Activated CD4-positive, alpha-beta T cell treated with anti-CD3 and anti-CD28 coated beads, Interleukin-2, amount 50 U/mL, for 24 hours (primary cell): ENCODE measurements at places on chromosomes 3 and 15.

- no peak for DNase-seq
Observed at GRCh38 chr3:45957586-45957985, 14.3 kb downstream of the CXCR6 start.

- DNase-seq: no peak
Observed at GRCh38 chr3:117398141-117398899, 688.7 kb downstream of the TUSC7 start.

GRCh38 chr15:31480356-31481025 lies 153.9 kb downstream of the KLF13 start:
- DNase-seq: no peak

DNA sequence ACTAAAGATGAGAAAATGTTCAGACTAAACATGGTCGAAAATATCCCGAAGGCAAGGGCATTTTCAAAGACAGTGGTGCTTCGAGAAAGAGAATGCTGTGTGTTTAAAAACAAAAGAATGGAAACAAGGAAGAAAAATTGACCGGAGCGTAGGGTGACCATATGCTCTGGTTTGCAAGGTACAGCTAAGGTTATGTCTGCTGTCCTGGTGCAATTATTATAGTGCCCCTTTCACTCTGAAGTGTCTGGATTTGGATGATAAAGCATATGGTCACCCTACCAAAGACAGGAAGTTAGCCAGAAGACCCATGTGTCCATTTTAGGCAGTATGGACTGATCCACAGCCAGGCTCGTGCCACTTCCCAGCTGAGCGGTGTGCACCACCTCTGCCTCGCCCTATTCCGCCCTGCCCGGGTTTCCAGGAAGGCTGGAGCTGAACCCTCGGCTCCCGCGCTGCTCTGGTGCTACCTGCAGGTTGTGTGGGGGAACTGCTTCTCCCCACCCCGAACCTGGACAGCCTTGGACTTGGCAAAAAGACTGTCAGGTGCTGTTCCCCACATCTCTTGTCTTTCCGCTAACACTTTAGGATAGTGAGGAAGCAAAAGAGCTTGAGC lies 25.2 kb downstream of the GOLGA6D start:
- no peak for DNase-seq

DNA sequence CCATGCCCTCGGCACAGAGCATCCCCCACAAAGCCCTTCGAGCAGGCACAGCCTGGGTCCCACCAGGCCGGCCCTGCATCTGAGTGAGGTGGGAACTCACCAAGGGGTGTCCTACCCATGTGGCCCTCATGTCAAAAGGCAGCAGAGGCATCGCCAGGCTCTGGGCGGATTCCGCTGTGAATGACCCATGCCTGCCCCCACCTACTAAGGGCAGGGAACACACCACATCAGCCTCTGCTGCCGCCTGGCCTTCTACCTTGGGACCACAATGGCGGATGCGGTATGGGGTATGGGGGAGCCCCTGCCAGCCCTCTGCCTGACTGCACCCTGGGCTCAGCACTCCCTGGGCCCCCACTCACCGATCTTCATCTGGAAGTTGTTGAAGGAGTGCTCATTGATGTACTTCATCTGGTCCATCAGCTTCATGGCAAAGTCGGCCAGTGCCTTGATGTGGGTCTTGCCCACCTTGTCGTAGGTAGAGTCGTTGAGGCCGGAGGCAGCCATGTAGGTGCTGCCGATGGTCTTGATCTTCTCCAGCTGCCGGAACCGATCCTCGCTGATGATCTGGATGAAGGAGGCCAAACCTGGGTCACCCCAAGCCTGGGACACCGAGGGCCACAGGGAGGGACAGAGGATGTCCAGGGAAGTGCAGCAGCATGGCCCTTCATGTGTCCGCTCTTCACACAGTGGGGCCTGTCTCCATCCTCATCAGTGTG lies 87.8 kb downstream of the SEC22A start:
- DNase-seq: no peak

DNA sequence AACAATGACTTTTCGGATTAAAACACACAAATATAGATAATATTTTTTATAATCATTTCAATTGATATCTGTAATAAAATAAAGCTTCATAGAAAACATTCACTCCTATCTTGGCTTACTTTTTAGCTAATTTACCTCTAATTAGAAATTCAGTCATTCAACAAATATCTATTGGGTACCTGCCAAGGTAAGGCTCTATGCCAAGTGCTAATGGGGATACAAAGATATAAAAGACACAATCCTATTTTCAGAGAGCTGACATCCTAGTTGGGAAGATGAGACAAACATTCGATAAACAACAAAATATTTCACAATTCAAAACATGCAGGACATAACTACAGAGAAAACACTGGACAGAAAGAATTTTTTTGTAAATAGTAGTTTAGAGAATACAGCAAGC lies 63.3 kb downstream of the ULK4 start:
- DNase-seq: no peak

DNA sequence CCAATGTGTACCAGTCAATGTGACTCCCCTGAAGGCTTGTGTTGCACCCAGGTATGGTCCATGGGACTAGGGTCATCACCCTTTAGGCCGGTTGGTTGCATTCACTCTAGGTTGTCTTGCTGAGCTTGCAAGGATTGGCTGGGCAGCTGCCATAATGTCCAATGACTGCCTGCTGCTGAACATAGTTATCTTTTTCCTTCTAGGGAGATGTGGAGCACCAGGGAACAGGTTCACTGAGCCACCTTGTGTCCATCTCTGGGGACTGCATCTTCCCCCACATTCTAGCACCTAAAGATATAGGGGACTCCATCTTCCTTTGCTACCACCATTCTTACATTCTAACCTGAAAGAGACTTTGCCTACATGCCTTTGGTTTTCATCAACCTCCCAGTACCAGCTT lies 580.4 kb upstream of the TBL1XR1 start:
- peak; percentile 13 for DNase-seq

GRCh38 chr15:78979456-78980320 lies 34.8 kb upstream of the CTSH start:
- no peak for DNase-seq

- no peak for DNase-seq
Observed at GRCh38 chr3:33488683-33489082, 48.5 kb upstream of the UBP1 start.

GRCh38 chr15:77530576-77530975 lies 102.1 kb downstream of the LINGO1 start:
- no peak for DNase-seq

DNA sequence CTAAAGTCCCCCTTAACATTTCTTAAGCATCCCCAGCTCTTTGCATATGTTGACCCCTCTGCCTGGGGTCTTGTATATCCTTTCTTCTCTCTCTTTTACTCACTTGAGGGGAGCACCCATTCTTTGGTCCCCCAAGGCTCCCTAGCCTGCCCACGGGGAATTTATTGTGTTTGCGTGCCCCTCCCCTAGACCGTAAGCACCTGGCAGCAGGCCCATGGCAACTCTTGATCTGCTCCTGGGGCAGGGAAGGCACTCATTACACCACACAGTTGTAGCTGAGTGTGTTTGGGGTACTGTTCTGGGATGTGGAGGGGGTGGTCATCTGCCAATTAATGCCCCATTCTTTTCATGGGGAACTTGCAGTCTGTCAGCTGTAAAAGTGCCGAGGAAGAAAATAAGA lies 27.3 kb upstream of the SMAD6 start:
- no peak for DNase-seq

GRCh38 chr3:69739204-69740102 lies at the start of gene MITF:
TSS of gene MITF (plus strand) at chr3:69739464. CDS start at chr3:69739598, 134 bp downstream.
- DNase-seq: no peak

DNA sequence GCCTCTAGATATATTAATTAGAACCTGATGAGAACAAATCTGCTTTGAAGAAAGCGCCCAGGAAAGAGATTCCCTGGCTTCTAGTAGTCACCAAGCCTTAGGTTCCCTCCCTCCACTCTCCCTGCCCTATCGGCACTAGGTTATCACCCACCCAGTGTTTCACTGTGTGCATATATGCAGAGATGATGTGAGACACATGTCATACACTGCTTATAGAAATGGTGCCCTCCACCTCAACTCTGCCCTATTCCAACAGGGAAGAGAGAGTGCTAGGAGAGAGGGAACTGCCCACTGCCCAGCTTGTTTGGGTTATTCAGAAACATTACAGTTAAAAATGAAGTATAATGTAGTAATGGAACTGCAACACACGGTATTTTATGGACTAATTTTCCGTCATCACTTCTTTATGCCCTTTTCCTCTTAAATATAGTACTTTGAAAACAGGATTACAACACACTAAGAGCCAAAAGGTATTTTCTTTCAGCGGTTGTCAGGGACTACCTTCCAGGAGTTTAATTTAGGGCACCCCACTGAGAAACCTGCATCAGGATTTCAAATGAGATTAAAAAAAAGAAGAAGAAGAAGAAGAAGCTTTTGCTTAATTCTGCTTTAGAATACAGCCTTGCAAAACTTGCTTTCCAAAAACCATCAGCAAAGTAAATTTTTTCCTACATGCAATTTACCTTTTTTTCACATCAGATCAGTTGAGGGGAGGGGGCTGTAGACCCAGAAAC lies 55.3 kb downstream of the MEIS2 start:
- no peak for DNase-seq

DNA sequence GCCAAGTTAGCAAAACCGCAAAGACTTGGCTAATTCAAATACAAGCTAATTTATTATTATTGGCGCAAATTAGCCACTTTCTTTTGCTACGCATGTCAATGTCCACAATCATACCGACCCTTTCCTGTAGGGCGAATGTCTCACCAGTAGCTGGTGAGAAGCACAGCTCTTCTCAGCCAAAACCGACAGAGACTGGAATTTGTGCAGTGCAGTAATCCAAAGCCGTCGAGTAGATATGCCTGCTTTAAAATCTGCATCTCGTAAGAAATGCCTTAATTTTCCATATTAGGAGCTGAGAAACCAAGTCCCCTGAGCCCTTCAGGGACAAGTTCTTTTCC lies 614 bp upstream of the MINDY2 start:
- DNase-seq: no peak

GRCh38 chr3:148366743-148367410 lies 330.8 kb upstream of the AGTR1 start:
- DNase-seq: no peak

- DNase-seq: peak; percentile 69
Observed at GRCh38 chr3:138935863-138936740, 10.8 kb downstream of the FOXL2 start.

GRCh38 chr3:155745795-155746550 lies 1.1 kb upstream of the PLCH1 start:
- DNase-seq: no peak

- DNase-seq: no peak
Observed at GRCh38 chr15:39833515-39833981, 50.9 kb upstream of the FSIP1 start.

- DNase-seq: no peak
Observed at GRCh38 chr3:24137958-24138875, 193.1 kb downstream of the NR1D2 start.

GRCh38 chr3:42412526-42413155 lies 2.2 kb upstream of the LYZL4 start:
- no peak for DNase-seq

GRCh38 chr3:46737329-46737731 lies 19.7 kb upstream of the PRSS50 start:
- no peak for DNase-seq

DNA sequence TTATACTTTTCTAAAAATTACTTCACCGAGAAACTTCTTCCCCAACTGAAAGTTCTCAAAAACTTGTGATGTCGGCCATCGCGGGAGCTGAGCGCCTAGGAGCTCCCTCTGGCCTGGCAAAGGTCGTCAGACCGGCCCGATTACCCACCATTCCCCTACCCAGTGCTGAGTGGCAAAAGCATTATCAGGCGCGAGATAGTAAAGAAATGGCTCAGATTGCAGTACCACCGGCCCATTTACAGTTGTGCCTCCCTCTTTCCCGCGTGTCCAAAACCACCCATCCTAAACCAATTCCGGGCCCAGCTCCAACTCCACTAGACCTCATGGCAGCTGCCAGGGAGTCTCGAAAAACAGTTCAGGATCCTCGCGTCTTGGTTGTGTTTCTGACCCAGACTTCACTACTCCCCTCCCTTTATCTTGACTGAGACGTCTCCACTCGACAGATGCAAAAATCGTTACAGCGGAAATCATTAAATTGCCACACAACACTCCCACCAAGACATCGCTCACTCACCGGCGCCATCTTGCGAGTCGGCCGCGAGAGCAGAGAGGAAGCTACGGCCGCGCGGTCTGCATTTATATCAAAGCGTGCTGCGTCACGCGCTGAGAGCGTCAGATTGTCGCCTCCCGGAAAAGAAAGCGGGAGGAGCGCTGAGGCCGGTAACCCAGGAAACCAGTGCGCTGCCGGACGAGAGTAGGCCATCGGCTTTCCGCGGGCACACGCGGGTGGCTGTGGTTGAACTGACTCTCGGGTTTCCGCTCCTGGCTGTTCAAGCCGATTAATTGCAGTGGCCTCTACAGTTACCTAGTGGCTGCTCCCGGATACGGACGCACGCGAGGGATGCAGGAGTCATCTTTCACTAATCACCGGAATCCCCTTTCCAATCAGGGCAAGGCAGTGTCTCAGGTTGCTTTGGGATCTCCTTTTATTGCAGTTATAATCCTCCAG lies at the start of gene RPL22L1:
Gene RPL22L1, minus strand, starts transcription at position 551 of the 949 bp plus-strand sequence. Its CDS starts 28 bp downstream, at position 523.
- peak; percentile 91 for DNase-seq

DNA sequence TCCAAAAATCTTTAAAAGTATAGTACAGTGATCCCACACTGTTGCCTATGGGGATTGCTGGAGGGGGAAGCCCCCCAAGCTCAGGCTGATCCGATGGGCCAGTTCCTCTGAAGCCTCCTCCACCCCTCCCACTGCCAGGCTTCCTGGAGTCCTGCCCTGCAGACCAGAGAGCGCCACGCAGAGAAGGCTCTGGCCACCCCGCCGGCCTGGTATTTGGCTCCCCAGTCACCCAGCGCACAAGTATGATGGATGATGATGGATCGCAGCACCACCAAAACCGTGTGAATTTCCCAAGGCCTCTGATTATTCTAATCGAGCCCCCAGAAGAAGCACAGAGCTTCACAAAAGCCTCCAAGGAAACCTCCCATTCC lies 259.0 kb downstream of the MECOM start:
- no peak for DNase-seq

DNA sequence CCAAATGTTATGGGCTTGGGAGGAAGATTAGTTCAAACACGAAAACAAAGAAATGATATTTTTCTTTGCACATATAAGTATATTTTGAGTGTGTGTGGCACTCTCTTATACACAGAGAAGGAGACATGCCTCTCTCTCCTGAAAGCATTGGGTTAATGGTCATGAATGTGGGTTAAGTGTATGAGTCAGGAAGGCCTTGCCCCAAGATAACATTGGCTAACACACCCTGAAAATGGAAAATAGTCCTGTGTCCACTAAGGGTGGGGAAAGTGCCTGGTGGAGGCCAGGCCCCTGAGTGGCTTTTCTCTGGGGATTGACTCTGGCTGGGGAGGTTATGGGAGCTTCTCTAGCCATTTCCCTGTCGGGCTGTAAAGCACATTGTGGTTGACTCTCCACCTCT lies 332.7 kb upstream of the ONECUT1 start:
- DNase-seq: no peak
